ENCODE measurements at places on chromosomes 7 and 10.

- DNase-seq: no peak
These were observed 30.4 kb downstream of the KLRG2 start for GRCh38 chr7:139452958-139453672.

GRCh38 chr7:149759093-149759860, 14.1 kb downstream of the ZNF467 start:
- DNase-seq: no peak

DNA sequence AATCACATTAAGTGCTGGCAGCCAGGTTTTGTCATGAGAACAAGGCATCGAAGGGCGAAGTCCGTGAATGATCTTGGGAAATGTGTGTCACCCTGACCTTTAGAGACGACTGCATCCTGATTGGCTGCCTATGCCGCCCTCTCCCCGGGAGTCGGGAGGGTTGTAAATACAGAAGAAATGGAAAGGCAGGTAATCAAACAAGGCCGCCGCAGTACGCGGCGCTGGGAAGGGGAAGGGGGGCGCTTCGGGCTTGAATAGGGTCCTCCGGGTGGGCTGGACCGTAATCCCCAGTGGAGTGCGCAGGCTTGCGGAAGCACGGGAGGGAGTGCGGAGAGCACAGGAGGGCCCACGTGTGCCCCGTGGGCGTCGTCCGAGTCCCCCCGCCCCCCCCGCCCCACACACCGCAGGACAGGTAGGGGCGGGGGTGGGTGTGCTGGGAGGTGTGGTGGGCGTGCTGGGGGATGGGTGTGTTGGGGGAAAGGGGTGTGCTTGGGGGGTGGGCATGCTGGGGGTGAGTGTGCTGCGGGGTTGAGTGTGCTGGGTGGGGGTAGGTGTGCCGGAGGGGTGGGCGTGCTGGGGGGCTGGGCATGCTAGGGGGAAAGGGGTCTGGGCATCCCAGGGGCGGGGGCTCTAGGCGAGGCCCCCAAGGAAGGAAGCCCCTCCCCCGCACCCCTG, 169.4 kb downstream of the ARHGAP12 start:
- peak; percentile 21 for DNase-seq

GRCh38 chr10:3735175-3735574, 49.8 kb downstream of the KLF6 start:
- DNase-seq: no peak

GRCh38 chr7:90225181-90225580, 13.6 kb downstream of the STEAP2 start:
- no peak for DNase-seq

GRCh38 chr7:149287622-149288021, 25.6 kb downstream of the ZNF783 start:
- DNase-seq: no peak

DNA sequence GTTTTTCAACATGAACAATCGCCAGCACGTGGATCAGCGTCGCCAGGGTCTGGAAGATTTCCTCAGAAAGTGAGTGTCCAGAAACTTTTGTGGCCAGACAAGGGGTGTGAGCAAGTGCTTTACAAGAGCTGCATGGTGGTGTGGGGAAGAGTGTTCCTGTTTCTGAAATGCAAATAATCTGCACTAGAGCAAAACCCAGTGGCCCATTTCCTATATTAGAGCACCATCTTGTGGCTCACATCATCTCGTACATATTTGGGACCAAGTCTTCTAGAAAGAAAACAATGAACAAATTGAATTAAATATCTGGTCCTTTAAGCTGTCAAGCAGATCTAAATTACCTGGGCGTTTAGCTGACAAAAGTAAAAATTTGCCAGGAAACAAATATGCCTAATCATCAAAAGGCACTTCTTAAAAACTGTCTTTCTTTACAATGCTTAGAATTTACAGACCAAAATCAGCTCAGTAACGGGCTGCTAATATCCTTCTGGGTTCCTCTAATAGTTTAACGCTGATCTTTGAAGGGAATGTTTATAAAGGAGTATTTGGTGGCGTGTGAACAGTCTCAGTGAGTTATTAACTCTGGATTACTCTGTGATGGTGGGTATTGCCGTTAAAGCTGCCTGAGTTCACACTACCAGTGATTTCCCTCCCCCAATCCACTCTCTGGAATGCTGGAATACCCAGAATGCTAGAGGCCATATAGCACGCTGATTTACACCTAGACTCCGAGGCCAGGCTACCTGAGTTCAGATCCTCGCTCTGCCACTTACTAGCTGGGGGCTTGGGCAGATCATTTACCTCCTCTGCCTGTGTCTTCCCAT, 73.6 kb downstream of the SNX10 start:
- DNase-seq: no peak

DNA sequence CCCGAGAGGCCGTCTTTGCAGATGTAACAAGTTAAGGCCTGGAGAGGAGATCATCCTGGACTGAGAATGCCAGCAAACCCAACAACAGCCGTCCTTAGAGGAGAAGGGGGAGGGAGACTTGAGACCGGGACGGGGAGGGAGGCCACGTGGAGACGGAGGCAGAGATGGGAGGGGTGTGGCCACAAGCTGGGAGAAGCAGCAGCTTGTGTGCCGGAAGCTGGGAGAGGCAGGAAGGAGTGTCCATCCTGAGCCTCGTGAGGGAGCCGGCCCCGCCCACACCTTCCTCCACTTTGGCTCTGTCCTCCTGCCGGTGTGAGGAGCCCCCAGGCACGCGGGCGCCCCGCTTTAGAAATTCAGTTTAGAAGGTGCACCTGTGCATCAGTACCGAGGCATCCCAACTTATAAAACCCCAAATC, 95.7 kb downstream of the DNAJB6 start:
- DNase-seq: no peak

GRCh38 chr7:100059251-100059739, 9.7 kb downstream of the ZSCAN21 start:
- DNase-seq: no peak

DNA sequence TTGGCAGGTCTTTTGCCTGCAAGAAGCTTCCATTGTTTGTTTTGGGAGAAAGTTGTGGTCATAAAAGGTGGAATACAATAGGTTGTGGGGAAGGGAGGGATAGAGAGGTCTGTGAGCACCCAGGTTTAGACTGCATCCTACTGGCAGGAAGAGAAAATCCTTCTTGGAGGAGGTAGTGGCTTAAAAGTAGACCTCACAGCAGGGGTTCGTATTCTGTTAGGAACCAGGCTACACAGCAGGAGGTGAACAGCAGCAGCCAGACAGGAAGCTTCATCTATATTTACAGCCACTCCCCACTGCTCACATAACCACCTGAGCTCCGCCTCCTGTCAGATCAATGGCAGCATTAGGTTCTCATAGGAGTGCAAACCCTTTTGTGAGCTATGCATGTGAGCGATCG, 245.3 kb downstream of the NSUN6 start:
- DNase-seq: no peak

GRCh38 chr10:77332256-77332655, 305.4 kb downstream of the KCNMA1 start:
- no peak for DNase-seq

GRCh38 chr7:98287486-98287959, 6.0 kb downstream of the BRI3 start:
- no peak for DNase-seq

- DNase-seq: no peak
These were observed 223.3 kb upstream of the NFE2L3 start for GRCh38 chr7:25928549-25929330.

DNA sequence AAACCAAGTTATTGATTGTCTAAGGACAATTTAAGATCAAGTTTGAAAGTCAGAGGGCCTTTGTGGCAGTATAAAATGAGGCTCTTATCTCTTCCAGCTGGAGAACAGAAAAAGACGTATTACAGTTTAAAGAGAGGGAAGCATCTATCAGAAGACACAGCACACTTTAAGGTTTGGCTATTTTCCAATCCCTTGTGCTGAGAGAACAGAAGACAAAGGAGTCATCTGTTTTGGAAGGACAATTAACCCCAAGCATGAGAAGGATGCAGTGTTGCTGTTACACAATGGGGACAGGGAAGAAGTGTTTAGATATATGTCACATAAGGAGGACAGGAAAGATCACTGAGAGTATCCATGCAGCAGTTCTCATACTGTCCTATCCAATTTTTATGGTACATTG, 1224.2 kb upstream of the SORCS1 start:
- no peak for DNase-seq

DNA sequence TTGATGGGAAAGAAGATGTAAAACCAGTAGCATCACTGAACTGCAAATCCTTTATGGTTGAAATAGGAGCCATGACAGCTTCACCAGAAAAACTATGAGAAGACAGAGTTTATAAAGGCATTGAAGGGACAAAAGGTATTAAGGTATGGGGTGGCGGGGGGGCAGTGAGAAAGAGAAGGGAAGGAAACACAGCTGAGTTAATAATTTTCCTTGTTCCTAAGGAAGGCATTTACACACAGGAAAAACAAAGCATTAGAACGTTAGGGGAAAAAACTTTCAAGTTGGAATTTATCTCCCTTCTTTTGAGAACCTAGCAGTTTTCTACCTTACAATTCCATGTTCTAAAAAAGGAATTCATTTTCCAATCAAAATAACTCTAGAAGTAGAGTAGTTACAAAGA, 4.4 kb downstream of the LARP4B start:
- no peak for DNase-seq

- DNase-seq: no peak
These were observed 80.4 kb downstream of the SHH start for GRCh38 chr7:155731871-155732270.

DNA sequence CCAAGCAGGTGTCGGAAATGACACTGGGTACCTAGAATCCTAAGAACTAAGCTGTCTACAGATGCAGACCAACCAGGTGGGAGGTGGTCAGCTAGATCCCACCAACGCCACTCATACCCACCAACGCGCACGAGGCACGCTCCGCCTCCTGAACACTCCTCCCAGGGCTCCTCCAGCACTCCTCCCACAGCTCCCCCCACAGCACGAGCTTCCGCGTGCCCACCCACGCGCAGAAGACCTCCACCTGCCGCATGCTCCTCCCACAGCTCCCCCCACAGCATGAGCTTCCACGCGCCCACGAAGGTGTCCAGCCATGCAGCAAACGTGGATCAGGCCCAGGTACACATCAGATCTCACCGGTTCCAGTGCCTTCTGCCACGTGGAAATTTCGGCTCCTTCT, 196.0 kb downstream of the MAD1L1 start:
- no peak for DNase-seq

DNA sequence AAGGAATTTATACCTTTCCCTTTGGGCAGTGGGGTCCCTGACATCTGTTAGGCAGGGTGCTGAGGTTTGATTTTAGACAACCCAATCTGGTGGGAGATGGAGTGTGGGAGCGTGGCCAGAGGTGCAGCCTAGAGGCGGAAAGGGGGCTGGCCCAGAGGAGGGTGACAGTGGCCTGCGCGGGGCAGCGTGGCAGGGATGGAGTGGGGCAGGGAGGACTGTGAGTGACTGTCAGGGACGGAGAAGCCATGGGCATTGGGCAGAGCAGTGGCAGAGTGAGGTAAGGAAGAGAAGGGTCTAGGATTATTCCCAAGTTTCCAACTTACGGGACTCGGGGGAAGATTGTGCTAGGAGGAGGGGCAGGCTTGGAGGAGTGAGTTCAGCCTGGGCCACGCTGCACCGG, 181.9 kb downstream of the CCDC3 start:
- no peak for DNase-seq

- DNase-seq: no peak
These were observed 502.2 kb downstream of the PLXNA4 start for GRCh38 chr7:132073920-132074589.

GRCh38 chr10:103769176-103769575, 86.2 kb downstream of the SH3PXD2A start:
- no peak for DNase-seq

GRCh38 chr10:43573250-43574000, 991 bp downstream of the ZNF239 start:
- no peak for DNase-seq

DNA sequence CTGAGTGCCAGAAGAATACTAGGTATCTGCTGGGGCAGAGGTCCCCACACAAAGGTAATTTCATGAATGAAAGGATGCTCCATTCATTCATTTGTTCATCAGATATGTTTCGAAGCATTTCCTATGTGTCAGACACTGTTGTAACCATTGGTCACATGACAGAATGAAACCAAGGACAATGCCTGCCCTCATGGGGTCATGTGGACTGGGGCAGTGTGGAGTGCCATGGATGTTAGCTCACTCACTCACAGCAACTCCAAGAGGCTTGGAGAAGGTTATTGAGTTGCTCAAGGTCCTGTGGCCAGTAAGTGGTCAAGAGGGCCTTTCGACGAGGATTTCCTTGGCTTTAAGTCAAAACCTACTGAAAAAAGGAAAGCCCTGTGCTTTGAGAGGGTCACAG, 223.5 kb downstream of the ARHGAP12 start:
- no peak for DNase-seq

DNA sequence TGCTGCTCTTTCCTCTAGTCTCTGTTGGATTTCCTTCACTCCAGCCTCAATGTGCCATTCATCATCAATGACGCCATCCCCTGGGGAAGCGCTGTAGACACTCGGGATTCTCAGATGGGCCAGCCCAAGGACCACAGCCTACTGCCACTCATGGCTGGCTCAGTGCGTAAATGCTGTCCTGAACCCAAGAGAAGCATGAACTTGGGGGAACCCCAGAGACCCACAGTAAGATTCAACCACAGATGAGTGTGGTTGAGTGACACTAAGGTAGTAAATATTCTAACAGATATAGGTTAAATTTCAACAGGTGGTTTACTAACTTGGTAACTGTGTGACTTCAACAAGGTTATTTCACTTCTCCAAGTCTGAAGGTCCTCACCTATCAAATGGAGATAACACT, 304.1 kb downstream of the GRM8 start:
- DNase-seq: no peak

- no peak for DNase-seq
These were observed 132.1 kb upstream of the NPS start for GRCh38 chr10:127417031-127417430.

DNA sequence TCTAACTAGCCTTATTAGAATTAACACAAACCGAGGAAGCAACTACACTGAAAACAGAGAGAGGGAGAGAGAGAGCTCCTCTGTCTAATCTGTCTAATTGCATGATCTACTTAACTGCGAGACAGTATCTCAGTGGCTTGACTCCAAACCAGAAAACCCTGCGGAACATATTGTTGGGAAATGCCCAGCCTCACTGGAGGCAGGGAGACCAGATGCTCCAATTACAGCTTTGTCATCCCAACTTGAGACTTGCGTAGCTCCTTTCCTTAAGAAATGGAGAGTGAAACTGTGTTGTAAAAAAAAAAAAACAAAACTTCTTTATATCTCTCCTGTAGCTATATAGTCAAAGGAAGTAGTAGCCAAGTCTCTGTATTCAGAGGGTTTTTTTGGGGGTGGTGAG, 52.0 kb upstream of the ZNRF2 start:
- DNase-seq: no peak
